ENCODE measurements at places on chromosomes 4 and X.
A peak's percentile ranks its signal among the peaks of the same experiment; 100 is the strongest.

DNA sequence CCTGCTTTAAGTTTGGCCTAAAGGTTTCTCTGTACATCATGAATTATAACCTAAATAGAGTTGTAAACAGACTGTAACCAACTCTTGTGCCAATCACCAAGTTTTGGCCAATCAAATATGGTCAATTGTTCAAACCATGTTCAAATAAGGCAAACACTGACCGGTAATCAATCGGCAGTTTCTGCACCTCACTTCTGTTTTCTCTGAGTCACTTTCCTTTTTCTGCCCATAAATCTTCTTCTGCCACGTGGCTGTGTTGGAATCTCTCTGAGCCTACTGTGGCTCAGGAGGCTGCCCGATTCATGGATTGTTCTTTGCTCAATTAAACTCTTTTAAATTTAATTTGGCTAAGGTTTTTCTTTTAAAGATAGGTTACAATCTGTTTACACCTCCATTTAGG lies 16.5 kb upstream of the ENPP6 start:
- peak; percentile 51 for DNase-seq

DNA sequence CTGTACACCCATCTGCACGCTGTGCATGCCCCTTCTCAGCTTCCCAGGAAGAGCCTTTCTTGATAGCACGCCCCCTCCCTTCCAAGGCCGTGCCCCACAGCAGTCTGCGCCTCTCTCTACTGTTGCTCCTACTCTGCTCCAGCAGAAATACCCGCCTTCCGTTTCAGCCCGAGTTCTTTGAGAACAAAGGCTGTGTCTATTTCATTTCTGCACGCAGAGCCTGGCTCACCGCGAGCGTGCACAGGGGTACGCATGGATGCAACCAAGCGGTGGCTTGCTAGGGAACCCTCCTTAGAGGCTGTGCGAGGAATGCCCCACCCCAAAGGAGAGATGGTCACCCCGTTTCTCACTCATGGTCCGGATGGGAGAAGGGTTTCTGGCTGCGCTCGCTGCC lies 485 bp downstream of the AADAT start:
- no peak for DNase-seq

- peak; percentile 72 for DNase-seq
Measured at GRCh38 chr4:121462660-121463261, 81.9 kb upstream of the QRFPR start.

DNA sequence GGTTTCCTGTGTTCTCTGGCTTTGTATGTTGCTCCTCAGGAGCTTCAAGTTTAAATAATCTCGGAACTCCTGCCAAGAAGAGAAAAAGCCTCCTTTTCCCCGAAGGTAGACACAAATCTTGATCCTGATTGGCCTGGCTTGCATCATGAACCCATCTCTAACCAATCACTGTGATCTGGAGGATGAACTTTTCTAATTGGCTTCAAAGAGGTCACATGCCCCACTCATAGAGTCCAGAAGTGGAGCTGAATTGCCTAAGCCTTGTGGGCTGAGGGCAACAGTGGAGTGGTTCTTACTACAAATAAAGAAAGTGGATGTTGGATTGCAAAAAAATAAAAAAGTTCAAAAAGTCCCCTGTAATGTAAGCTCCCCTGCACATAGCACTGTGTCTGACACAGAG lies 245.9 kb downstream of the MID1IP1 start:
- DNase-seq = peak; percentile 45

DNA sequence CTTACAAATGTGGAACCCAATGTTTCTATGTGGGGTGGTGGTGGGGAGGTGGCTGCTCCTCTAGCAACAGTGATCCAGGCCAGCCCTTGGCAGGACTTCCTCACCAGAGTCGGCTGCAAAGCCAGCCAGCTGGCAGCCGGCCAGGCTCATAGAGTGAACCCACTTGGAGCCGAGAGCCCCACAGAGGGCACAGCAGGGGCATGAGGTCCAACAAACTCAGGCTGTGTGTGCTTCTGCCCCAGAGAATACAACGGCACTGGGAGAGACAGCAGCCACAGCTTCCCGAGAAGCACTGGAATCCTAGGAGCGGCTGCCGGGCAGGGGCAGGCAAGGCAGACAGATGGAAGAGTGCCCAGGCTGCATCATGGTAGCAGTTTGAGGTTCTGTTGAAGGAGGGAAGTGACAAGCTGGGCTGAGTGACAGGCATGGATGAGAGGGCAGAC lies 23.5 kb upstream of the SOWAHD start:
- peak; percentile 41 for DNase-seq

DNA sequence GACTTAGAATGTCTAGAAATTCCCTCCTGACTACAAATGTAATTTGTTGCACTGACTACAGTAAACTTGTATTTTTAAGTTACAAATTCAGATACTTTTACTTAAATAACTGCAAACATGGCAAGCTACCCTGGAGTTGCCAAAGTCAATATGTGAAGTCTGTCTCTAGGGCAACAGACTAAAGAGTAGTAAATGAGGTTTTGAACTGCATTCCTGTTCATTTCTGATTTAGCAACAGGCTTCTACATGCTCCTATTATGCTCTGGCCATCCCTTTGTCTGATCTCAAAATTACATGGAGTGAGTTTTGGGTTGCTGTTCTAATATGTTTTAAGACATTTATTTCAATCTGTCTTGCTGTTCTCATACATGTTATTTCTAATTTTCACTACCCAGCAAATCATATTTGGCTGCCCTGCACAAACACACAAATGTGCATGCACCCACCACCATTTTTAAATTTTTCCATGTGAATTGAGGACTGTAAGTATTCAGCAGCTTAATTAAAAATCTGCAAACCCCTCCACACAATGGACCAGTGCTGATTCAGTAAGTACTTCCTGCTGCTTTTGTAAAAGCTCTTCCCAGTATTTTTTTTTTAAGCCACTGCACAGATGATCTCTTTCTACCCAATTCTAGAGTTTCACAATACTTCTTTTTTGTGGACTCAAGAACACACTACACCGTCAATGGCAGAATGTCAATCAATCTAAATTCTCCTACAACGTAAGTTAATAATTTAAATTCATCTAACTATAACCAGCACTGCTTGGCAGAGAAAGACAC lies 26.7 kb downstream of the SH3RF1 start:
- DNase-seq = peak; percentile 64

GRCh38 chrX:137747244-137748043 lies 181.5 kb downstream of the ZIC3 start:
- no peak for DNase-seq

DNA sequence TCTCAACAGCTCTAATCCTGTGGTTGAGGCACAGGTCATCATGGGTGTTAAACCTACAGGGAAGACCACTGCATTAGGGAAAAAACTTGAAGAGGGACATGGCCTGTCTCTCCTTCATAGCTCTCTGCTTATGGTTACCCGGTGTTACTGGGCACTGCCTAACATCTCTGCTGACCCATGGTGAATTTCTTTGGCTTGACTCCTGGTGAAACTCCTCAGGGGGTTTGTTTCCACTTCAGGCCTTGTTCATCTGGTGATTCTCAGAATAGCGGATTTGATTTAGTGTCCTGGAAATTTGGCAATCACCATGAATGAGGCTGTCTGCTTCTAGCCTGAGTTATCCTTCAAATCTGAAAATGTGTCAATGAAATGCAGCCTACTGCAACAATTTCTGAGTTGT lies 114.4 kb downstream of the ZNF518B start:
- DNase-seq = no peak

- DNase-seq = no peak
Measured at GRCh38 chr4:108877821-108878220, 115.0 kb upstream of the ETNPPL start.

DNA sequence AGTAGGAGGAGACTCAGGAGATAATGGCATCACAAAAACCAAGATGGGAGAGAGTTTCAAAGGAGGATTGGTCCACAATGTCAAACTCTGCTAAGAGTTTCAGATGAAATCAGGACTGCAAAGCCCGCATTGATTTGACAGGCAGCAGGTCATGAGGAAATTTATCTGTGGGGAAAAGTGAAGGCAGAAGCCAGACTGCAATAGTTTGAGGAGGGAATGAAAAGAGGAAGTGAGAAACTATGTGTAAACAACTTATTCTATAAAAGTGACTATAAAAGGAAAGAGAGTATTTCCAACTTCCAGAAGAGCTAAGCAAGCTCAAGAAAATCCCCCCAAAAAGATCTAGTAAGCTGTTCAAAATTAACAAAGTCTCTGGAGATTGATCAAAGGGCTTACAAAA lies 66.3 kb upstream of the DGKK start:
- DNase-seq = peak; percentile 55

DNA sequence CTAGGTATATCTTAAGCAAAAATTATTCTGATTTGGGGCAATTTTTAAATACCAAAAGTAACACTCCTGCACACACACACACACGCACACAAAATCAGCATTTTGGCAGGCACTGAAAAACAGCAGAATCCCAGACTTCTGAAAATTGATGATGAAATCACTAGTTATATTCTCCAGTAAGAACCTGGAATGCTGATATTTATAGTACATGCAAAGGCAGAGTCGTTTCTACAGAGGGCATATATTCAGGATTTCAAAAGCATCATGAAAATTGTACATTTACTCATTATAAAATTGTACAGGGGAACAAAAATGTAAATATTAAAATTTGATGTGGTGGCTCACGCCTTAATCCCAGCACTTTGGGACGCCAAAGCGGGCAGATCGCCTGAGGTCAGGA lies 352.5 kb upstream of the PITX2 start:
- DNase-seq = no peak

- DNase-seq = no peak
Measured at GRCh38 chrX:122907375-122907774, 276.7 kb upstream of the GRIA3 start.

GRCh38 chr4:95889662-95890061 lies 49.8 kb downstream of the PDHA2 start:
- DNase-seq = no peak

GRCh38 chrX:107507093-107507743 lies 57.8 kb downstream of the FRMPD3 start:
- DNase-seq = no peak

DNA sequence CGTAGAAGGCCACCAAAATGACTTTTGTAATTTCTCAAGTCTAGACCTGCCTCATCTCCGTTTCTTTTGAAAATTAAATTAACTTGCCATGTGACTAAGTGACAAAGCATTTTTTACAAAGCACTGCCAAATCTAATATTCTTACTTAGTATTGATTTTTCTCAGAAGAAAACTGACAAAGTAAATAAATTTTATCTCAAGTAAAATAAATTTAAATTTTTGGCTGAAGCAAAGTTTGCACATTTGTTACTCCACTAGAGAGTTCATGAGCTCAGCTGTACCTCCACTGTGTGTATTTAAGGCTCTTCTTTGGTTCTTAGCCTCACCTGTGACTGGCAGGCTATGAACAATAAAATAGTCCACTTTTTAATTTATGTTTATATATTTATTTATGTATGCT lies 441.1 kb upstream of the PCDH10 start:
- no peak for DNase-seq

- DNase-seq = no peak
Measured at GRCh38 chr4:153267890-153268289, 63.6 kb downstream of the TRIM2 start.

GRCh38 chr4:101977076-101977475 lies 186.5 kb downstream of the BANK1 start:
- no peak for DNase-seq

GRCh38 chr4:166658585-166658984 lies 575.7 kb downstream of the SPOCK3 start:
- no peak for DNase-seq

GRCh38 chr4:98518559-98519267 lies 139.7 kb downstream of the TSPAN5 start:
- DNase-seq = no peak

GRCh38 chr4:38842994-38843393 lies 13.6 kb downstream of the TLR6 start:
- DNase-seq = no peak

All from MV-4-11 (cell line).